ENCODE measurements at places on chromosomes 3 and 15.

DNA sequence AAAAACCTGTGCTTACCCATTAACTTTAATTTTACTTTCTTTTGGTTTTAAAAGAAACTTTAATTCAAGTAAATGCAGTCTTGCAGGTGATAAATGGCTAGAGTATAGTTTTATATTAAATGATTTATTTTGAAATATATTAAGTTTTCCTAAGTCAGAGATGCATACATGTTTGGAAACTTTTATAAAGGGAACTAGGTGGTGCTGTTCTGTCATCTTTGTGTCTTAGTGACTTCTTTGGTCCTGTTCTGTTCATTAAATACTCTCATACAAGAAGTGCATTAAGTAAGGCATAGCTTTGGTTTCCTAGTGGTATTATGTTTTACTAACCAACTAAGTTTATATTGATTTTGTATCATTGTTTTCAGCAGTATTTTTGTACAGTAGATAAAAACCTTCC is 15.6 kb downstream of the CADM2 start:
- DNase-seq, result no peak

GRCh38 chr15:76991741-76992645 is 2.9 kb upstream of the PSTPIP1 start:
- DNase-seq, result no peak

- no peak for DNase-seq
Observed at GRCh38 chr3:82957696-82958095, 1196.3 kb upstream of the GBE1 start.

GRCh38 chr3:50649451-50649931 is 25.2 kb upstream of the DOCK3 start:
- no peak for DNase-seq

- DNase-seq, result no peak
Observed at GRCh38 chr3:45654397-45654944, 34.7 kb upstream of the SACM1L start.
